ENCODE measurements at places on chromosomes 2 and 18.

GRCh38 chr2:165305391-165306096 lies 66.3 kb downstream of the SCN2A start:
- no peak for DNase-seq

GRCh38 chr2:24482251-24482971 lies 8.6 kb upstream of the NCOA1 start:
- no peak for DNase-seq

DNA sequence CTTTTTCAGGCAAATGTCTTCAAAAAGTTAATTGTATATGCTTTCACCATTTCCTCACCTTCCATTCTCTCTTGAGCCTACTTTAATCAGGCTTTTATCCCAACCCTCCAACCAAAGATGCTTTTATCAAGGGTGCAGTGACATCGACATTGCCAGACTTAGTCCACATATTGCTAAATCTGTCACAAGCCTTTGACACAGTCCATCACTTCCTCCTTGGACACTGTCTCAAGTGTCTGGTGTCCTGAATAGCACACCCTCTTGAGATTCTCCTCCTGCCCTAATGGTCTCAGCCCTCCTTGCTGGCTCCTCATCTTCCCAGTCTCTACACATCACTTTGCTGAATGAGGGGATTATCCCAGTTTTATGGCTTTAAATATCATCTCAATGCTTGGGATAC lies 147.5 kb upstream of the SLC39A10 start:
- DNase-seq: no peak

GRCh38 chr2:133364636-133365035 lies 203.6 kb downstream of the NCKAP5 start:
- DNase-seq: no peak

GRCh38 chr2:216482640-216483039 lies 16.0 kb upstream of the RPL37A start:
- DNase-seq: no peak

DNA sequence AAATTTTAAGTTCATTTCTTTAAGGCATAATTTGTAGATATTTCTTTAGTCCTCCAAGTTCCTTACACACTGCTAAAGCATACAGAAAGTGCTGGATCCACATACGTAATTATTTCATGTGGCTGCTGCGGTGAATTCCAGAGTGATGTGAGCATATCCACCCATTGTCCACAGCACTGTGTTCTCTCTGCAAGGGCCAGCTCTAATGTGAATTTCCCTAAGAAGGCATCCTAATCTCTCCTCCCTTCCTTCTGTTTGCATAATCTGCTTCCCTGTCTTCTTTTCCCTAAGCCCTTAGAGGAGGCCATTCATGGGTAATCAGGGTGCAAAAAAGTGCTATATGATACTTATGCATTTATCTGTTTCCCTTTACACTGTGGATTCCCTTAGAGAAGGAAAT lies 57.2 kb downstream of the COBLL1 start:
- DNase-seq: no peak

- DNase-seq: no peak
Observed at GRCh38 chr2:24842081-24843050, 49.1 kb downstream of the CENPO start.

GRCh38 chr2:152565884-152566727 lies 151.2 kb downstream of the PRPF40A start:
- no peak for DNase-seq

DNA sequence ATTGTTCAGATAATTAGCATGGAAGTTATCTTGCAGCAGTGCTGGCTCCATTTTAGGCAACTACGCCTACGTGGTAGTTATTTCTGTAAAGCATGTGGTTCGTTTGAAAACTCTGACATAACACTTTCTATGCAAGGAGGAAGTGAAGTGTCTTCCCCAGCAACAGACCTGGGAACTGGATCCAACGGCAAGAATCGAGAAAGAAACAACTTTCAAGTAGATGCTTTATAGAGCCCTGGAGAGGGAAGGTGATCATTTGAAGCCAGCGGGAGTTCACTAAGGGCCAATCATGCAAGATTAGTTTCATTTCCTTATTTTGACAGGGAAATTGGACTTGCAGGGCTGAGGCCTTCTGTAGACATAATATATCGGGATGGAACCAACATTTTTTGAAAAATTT lies 218.3 kb downstream of the ACKR3 start:
- DNase-seq: no peak

GRCh38 chr2:105497094-105497493 lies 98.2 kb upstream of the FHL2 start:
- no peak for DNase-seq

GRCh38 chr2:67516899-67517530 lies 119.9 kb downstream of the ETAA1 start:
- DNase-seq: no peak

DNA sequence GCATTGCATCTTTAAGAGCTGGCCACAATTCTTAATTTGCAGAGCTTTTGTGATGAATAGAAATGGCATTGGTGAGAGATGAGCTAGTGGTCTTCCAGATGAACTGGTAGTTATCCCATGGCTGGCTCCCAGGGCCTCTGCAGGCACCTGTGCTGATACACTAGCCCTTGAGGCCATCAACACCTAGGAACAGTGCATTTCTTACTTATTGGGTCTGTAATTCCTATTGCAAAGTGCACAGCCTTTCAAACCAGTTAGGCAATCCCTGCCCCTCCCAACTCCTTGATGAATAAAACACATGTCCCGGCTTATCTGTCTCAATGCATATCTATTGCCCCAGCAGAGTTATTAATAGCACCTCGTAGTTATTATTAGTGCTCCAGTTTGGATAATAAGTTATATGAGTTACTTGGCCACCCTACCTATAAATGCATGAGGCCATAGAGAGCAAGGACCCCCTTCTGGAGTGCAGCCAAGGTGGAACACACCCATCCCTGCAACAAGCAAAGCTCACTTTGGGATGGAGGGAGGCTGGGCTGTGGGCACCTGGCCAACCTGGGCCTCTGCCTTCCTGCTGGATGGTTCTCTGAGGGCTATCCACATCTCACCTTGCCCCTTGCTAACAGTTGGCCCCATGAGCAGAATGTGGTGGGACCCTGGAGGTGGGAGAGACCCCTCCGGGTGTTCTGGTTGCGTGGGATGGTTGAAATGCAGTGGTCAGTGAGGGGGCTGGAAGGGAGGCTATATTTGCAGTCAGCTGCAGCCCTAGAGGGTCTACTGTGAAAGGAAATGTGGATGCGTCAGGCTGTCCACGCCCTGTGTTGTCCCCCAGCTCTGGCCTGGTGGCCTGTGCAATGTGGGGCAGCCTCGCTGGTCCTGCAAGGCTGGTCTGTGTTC lies 455.9 kb upstream of the HS6ST1 start:
- no peak for DNase-seq

Data from left renal cortex interstitium (tissue), 4 donors.